Esophagus mucosa (tissue), 1 donor: ENCODE measurements at places on chromosomes 4 and X.

- ATAC-seq: no peak
Observed at GRCh38 chr4:128769011-128769410, 40.5 kb upstream of the JADE1 start.

DNA sequence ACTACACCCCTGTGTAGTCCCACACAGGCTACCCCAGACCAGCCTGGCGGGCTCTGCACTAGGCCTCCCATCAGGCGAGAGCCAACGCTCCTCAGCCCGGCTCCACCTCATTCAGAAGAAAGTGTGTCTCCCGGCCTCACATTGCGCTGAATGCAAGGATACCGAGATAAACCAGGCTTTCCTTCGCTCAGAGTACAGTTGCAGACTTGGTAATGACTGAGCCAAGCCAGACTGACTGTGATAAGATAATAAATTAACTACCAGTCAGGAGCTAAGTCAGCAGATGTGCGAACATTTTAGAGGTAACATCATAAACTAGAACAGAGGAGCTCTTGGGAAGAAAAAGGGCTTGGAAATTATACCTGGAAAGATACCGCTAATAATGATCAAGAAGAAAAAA is 397.6 kb downstream of the TRIML1 start:
- ATAC-seq: no peak

DNA sequence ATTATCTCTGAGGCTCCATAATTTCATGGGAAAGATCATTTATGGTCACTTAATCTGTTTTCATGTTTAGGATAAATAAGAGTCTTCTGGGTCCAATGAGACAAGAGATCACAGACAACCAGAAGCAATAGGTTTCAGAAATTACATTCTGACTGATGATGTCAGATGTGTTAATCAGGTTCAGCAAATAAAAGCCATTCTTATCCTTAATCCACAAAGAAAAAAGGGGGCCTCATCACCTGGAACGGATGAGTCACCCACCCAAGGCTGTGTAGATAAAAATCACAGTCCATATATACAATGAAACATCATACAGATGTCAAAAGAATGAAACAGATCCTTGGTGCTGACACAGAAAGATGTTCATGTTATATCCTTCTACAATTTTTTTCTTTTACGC is 36.6 kb downstream of the SYTL4 start:
- ATAC-seq: peak; percentile 13

DNA sequence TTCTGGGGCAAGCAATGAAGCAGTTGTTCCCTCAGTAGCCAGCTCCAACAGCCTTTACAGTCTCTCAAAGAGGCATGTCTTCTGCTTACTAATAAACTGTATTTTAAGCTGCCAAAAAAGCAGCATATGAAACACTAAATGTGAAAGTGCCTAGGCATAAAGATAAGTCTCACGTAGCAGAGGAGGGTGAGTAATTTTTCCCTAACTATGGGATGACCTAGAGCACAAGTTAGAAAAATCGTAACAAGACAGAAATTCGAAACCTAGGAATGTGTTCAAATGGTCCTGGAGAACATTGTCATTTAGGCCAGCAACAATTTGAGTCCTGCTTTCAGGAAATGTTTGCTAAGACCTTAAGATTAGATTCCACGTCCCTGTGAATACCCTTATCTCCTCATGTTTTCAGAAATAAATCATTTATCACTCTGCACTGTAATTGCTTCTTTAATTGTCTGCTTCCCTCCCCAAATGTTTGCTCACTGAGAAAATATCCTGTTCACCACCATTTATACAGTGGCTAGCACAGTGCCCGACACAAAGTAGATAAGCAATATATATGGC is 222.2 kb downstream of the KCNIP4 start:
- no peak for ATAC-seq

GRCh38 chr4:101187841-101188240 is 159.5 kb downstream of the PPP3CA start:
- ATAC-seq: no peak

DNA sequence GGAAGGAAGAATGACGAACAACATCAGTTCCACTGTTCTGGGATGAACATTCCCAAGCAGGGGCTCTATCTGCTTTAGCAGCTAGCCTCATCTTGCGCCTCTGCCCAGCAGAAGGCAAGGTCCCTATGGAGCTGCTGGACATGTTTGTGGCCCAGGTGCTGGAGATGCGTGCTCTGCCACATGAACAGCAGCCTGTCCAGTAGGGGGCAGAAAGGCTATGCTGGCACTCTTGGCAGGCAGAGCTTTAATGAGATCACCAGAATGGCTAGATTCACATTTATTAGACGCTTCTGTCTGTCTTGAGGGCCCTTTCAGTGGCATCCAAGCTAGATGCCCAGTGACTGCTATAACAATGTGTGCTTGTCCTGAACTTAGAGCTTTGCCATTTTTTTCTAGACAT is 1826.0 kb downstream of the STIM2 start:
- no peak for ATAC-seq

- ATAC-seq: no peak
Observed at GRCh38 chr4:44927399-44928380, 201.3 kb upstream of the GNPDA2 start.

- no peak for ATAC-seq
Observed at GRCh38 chrX:121407627-121408026, 360.2 kb downstream of the GLUD2 start.

GRCh38 chr4:98645527-98645926 is 12.9 kb downstream of the TSPAN5 start:
- ATAC-seq: no peak

GRCh38 chrX:28177202-28177601 is 196.0 kb upstream of the DCAF8L1 start:
- ATAC-seq: no peak

DNA sequence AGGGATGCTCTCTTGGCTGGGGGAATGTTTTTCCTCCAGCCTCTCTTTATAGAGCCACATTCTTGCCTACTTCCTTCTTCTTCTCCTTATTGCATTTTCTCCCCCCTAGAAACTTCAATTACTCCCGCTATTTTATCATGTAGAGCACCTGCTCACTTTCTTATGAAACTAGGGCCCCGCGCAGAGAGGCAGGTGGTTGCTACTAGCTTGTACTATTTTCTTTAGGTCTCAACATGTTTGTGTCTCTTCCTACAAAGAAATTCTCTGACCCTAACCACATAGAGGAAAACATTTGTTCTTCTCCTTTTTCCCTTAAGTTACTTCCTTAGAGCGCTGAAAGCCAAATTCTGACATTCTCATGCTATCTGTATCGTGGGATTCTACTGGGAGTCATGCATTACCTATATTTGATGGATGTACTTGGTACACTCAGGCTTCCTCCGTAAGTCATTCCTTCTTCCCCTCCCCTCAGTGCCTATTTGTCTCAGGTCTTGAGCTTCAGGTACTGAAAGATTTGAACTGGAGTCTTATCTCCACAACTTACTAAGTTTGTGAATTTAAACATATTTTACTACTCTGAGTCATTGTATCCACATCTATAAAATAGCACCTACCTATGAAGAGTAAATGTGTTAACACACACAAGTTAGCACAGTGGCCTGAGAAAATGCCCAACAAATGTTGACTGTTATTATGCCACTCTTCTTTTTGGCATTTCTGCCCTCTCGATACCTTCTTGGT is 159.1 kb upstream of the LEF1 start:
- ATAC-seq: no peak

GRCh38 chrX:132491191-132491590 is 2.4 kb upstream of the MBNL3 start:
- ATAC-seq: peak; percentile 41

- ATAC-seq: peak; percentile 86
Observed at GRCh38 chrX:120549483-120550452, 11.0 kb downstream of the CUL4B start.

GRCh38 chrX:21929209-21929608 is 11.3 kb upstream of the SMS start:
- ATAC-seq: no peak

- ATAC-seq: peak; percentile 63
Observed at GRCh38 chrX:38880296-38880854, 79.1 kb downstream of the MID1IP1 start.

- no peak for ATAC-seq
Observed at GRCh38 chrX:123184219-123184865, at the start of gene GRIA3. Gene GRIA3, plus strand, starts transcription at chrX:123184278. Its CDS starts 258 bp downstream, at chrX:123184536.

DNA sequence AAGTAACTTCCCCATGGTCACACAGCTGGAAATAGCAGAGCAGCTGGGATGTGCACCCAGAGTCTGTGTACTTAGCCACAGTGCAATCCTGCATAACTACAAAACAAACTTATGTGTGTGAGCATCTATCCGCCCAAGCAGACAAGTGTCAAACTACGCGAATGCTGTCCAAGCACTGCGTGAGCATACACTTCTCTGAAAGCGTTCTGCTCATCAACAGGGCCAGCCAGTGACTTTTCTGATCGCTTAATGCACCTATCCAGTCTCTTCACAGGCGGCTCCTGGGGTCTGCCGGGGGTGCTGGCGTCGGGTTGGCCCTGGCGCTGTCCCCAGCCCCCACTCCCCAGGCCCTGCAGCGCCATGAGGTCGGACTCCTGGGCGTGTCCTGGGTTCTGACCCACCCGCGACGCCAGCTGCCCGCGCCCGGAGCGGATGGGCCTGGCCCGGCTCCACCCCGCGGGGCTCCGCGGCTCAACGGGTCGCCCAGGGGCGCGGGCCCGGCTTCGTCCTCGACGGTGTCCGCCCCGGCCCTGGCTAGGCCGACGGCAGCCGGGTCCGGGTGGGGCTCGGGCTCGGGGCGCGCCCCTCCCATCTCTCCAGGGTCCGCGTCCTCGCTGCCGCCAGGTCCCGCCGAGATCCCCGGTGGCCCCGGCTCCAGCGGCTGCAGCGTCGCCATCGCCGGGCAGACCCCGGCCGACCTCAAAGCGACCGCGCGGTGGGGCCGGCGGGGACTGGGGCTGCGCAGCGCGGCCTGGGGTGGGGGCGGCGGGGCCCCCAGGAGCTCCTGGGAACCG is 1.3 kb upstream of the ZNF141 start:
- peak; percentile 10 for ATAC-seq

DNA sequence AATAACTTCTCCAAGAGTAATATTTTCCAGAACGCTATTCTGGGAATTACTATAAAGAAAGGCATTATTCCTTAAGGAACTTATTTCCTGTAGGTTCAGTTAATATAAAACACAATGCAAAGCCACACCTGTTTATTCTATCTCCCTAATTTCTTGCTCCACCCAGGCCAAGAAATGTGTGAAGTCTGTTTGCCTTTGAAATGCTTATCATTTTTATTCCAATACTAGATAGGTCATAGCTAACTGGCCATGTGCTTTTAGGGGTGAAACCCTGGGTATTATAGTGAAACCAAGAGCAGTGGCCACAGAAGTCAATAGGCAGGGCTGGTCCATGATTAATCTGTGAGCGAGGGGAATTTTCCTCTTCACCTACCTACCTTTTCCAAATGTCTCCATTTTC is 14.8 kb downstream of the CXCL3 start:
- no peak for ATAC-seq

DNA sequence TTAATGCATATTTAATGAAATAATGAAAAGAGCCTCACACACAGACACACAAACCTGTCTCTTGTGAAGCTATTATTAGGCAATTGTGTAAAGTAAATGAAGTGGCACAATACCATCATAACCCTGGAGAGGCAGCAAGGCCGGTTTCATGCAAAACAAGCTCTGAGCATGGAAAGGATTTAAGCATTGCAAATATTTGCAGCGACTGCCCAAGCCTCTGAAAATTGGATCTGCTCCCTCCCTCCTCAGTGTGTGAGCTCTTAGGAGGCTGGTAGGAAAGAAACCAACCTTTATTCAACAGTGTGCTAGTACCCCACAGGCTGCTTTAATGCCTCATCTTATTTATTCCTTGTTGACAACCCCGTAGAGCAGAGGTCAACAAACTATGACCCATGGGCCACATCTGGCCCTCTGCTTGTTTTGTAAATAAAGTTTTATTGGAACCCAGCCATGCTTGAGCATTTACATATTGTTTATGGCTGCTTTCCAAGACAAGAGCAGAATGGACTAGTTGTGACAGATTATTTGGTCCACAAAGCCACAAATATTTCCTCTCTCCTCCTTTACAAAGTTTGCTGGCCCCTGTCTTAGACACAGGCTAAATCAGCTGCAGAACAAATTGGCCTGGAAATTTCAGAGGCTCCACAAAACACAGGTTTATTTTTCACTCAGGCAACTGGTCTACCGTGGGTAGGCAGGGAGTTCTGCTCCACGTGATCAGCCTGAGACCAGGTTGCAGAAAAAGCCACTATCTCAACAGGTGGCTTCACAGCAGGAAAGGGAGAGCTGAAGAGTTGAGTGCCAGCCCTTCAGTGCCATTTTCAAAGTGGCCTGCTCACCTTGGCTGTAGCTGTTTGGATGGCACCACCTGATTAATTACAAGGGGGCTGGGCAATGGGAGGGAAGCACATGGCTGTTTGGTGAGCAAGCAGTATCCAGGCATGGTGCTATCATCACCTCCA is 16.8 kb downstream of the RS1 start:
- ATAC-seq: no peak

GRCh38 chr4:53507058-53507457 is 84.2 kb downstream of the LNX1 start:
- ATAC-seq: no peak

- ATAC-seq: peak; percentile 48
Observed at GRCh38 chr4:137300776-137301175, 231.5 kb downstream of the PCDH18 start.

- ATAC-seq: no peak
Observed at GRCh38 chr4:173513651-173514050, 16.4 kb downstream of the HAND2 start.

DNA sequence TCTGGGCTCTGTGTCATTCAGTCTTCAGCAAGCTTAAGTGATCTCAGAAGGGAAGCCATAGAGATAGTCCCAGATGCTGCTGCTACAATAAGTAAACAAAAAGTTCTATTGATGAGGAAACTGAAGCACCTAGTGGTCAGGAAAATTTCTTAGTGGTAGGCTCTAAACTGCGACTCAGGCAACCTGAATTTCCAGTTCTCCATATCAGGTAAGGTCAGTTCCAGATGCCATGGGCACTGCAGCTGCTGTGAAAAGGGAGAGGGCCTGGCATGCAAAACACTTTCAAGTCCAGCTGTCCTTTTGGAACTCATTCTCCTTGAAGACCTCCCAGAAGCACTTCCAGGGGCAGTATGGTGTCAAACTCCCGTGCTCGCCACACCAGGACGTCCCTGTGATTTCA is 46.2 kb downstream of the REELD1 start:
- ATAC-seq: peak; percentile 32

DNA sequence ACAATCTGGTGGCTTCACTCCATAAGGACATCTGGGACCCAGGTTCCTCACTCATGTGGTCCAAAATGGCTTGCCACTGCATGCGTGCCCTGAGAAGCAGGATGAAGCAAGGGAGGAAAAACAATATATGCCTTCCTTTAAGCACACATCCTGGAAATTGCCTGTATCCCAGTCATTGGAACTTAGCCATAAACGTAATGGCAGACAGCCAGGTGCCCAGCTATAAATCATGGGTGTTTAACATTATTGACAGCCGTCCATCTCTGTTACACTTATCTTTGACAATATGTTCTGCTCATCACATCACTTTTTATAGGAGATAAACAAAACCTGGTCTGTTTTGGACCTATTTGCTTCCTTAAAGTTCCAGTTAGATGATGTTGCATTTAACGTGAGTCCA is 181.0 kb downstream of the AASDH start:
- ATAC-seq: no peak

DNA sequence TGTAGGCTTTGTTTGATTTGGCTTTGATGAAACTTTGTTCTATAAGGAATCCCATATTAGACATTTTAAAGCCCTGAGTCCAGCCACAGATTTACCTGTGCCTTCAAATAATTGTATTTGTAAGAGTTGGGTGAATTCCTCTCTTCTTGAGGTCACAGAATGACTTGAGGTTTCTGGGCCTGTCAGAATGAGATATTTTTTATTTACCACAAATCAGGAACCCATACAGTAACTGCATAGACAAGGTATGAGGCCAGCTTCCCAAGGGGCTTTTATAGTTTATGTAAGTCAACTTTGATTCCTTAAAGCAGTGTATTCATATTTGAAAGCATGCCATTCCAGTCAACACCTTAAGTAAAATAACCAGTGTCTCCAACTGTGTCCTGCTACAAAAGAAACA is 29.1 kb upstream of the CXCL3 start:
- ATAC-seq: no peak
